ENCODE measurements at places on chromosomes 4 and X.
A peak's percentile ranks its signal among the peaks of the same experiment; 100 is the strongest.

DNA sequence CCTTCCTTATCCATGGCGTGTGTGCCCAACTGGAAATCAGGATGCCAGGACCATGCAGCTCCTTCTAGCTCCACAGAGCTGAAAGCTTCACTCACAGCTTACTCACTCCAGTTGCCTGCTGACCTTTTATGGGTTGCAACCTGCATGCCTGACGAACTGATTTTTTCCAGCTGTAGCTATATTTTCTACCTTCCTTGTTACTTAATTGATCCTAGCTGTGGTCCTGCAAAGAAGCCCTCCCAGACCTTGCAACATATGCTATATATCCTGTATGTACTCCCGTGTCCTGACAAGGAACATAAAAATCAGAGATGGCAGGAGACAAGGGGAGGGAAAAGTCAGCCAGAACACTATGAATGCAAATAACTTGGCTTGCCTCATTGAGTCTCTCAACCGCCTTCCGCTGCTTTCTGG lies 135.3 kb upstream of the LDB2 start:
- no peak for DNase-seq

DNA sequence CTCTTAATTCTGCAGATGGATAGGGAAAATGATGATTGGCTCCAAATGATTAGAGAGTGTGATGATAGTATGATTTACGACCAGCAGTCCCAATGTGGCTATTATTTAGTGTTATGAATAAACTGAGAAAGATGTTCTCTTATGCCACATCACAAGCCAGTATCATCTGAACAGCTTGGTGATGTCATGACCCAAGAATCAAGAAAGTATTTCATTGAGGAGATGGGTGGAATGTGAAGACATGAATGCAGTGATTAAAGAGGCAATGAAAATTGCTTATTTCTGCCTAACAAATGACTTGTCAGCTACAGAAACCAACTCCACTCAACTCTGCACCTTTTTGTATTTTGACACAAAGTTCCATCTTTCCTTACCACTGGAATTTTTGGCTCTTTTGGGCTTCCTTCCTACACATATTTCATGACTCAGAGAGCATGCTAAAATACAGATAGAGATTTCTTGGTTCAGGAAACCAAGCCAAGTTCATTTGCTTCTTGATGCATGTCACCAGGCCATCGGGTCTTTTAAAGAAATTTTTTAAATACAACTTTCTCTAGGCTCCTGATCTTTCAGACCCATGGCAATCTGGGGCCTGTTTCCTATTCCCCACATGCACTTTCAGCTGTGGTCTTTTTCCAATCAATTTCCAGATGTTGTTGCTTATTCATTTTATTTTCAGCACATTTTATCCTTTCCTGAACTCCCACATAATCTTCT lies 174.2 kb downstream of the HHIP start:
- no peak for DNase-seq

GRCh38 chrX:129750971-129751370 lies 12.2 kb downstream of the XPNPEP2 start:
- DNase-seq: no peak

DNA sequence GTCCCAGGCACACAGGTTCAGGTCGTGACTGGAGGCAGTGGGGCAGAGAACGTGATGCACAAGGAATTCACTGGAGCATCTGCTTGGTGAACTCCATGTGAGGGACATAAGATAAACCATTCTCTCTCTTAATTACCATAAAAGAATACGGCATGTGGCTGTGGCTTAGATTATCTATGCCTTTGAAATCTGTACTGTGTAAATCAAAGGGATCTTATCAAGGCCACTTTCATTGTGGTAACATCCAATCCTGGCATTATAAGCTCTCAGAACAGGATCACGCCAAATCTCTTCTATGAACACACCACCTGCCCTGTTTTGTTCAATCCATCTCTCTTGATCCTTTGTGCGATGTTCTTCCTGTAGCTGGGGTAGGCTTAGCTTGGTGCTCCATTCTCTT lies 192.3 kb downstream of the SPATA18 start:
- peak; percentile 30 for DNase-seq

- no peak for DNase-seq
These were observed 377.8 kb downstream of the KLHL4 start for GRCh38 chrX:87895421-87895820.

GRCh38 chrX:108299704-108300103 lies 138.5 kb downstream of the COL4A6 start:
- DNase-seq: no peak

DNA sequence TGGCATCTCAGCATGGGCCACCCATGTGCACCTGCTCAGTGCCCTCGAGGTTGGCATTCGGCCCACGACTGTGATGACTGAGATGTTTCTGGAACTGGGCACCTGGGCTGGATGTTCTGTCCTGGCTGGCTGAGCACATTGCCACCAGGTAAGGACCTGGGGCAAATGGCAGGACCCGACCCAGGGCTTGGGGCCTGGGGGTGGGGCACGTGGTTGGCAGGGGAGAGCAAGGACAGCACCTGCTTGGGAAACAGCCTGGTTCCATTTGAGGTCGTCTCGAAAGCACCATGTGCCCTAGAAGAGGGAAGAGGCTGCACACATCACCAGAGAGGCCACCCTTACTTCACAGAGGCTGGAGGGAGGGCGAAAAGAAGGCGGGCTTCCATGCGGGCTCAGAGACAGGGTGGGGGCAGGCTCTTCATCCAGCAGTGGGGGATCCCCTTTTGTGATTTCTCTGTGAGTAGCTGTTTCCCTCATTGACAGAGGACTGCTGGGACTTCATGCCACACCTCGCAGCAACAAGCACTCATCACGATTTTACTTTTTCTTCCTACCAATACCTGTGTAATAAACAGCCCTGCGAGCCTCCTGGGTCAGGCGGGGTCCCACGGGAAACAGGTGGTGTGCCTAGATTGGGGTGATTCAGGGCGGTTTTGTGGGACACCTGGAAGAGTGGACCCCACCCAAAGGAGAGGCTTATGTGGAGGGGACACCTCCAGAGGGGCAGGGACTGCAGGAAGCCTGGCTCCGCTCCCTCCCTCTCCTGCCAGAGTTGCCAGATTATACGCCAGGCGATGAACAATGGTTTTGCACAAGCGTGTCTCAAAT lies 12.0 kb downstream of the TMEM187 start:
- DNase-seq: no peak

- DNase-seq: no peak
These were observed 24.7 kb downstream of the APBB2 start for GRCh38 chr4:41189666-41190065.

GRCh38 chr4:100977746-100978397 lies 369.5 kb downstream of the PPP3CA start:
- DNase-seq: no peak

- DNase-seq: no peak
These were observed 234.1 kb upstream of the PSAPL1 start for GRCh38 chr4:7668826-7669225.

- no peak for DNase-seq
These were observed 108.5 kb upstream of the GLRA2 start for GRCh38 chrX:14420841-14421240.

DNA sequence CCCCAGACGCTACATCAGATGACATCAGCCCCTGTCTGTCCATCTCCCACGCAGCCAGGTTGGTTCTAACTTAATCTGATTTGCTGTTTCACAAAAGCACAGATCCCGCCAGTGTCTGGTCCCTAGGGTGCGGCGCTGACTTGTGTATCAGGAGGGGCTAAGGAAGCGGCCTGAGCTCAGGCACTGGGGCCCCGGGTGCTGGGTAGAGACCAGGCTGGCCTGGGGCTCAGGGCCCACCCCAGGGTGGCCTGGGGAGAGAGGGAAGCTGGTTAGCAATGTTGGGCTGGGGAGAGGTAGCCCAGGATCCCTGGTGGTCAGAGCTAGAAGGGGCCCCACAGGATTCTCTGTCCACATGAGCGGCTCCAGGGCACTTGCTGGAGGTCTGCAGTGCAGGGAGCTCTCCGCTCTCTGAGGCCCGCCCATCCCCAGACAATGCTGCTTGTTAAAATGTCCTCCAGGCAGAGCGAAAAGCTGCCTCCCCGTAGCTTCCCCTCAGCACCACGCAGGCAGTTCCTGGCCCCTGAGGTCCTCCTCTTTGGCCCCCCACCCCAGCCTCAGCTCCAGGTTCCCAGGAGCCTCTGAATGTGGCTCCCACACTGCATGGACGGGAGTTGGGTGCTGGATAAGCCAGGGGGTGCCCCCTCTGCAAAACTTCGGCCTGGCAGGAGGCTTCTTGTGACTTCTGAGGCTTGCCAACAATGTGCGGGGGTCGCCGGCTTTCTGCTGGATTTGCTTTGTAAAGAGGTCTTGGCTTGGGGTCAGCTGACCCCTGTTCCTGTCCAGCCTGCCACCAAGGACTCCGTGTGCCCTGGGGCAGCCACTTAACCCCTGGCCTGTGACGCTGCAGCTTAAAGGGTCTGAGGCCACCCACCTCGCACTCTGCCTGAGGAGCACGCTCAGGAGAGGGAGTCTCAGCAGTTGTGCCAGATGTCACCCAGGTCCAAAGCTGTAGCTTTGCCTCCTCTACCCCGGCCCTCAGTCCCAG lies 112.9 kb downstream of the CPZ start:
- DNase-seq: peak; percentile 13

DNA sequence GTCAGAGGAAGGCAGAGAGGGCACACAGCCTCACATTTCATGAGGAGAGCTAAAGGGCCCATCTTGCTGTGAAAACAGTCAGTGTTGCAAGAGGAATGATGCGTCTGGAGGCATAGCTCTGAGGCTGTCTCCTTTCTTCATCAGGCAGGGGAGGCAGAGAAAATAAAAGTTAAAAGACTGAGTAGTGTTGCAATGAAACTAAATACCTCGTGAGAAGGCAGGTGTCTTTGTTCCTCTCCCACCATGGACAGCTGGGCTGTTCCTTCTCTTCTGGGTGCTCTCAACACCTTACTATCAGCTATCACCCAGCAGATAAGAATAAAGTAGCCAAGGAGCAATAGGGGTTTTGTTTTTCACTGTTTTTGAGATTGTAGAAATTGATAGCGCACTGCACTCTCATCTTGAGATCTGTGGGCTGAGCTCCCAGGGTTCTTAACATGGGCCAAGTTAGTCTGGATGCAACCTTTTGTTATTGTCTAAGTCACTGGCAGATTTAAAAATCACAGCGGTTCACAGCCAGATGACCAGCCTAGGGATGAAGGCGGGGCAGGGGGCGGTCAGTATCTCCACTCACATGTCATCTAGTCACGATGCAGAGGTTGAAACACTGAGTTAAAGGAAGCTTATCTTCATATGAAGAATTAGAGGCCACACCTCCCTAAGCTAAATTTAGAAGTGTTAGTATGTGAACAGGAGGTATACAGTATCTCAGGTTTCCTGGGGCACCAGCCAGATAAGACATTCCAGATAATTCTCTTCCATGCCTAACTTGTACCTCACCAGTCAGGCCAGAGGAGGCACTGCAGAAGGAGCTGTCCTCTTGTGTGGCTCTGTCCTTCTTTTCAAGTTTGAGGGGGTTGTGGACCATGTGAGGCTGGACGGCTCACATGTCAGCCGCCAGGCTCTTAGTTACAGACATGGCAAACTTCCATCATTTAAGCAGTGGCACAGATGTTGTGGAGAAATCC lies 36.9 kb downstream of the PARM1 start:
- DNase-seq: peak; percentile 11

DNA sequence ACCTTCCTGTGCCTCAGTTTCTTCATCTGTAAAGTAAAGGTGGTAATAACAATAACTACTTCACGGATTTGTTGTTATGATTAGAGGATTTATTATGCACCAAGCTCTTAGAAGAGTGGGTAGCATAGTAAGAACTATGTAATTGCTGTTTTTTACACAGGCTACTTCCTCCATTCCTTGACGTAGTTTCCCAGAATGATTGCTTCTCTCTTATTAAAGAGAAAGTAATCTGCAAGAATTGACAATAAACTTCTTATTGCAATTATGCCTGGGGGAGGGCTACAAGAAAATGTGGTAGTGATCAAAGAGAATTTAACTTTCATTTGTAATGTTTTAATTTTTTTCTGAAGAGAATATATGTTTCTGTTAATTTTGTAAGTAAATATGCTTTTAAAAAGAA lies 238.7 kb downstream of the GASK1B start:
- no peak for DNase-seq

DNA sequence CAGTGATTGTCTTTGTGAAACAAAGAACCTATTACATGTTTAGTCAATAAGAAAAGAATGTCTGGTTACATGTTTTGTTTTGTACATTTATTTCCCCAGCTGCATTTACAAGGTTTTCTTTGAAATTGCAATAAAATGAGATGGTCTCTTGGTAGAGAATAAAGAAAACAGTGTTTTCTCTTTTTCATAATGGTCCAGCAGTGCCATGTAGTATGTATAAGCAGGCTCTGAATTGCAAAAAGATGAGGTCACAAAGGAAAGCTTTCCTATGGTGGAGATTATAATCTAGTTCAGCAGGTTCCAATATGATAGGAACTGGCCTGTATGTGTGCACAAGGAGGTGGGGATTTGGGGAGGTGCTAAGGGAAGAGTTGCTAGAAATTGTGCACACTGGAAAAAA lies 1417.3 kb downstream of the STIM2 start:
- no peak for DNase-seq

- peak; percentile 81 for DNase-seq
These were observed 63.9 kb upstream of the PSAPL1 start for GRCh38 chr4:7498446-7499200.

- DNase-seq: no peak
These were observed 32.2 kb upstream of the CCKAR start for GRCh38 chr4:26522478-26522877.

DNA sequence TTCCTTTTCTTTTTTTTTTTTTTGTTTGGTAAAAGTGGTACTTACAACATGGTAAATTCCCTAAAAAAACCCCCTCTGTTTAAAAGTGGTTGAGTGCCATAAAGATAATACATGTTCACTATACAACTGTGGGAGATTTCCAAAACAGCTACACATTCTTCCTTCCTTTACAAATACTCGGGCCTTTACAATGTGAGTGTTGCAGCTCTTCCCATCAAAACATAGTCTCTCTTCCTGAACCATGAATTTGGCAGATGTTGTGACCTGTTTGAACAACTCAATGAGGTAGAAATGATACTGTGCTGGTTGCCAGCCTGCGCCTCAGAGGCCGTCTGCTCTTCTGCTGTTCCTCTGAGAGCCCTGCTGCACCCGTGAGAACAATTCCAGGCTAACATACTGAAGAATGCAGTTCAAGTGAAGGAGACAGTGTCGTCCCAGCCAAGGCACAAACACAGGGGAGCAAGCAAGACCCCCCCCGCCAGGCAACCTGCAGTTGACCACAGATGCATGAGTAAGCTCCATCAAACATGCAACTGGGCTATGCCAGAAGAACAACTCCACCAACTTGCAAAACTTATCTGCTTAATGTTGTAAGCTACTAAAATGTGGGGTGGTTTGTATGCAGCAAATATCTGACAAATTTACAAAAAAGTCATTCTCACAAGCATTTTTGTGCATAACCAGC lies 645.0 kb downstream of the PCDH7 start:
- DNase-seq: no peak

GRCh38 chr4:3202836-3203820 lies 45.8 kb upstream of the MSANTD1 start:
- no peak for DNase-seq

- DNase-seq: no peak
These were observed 137.4 kb upstream of the STIM2 start for GRCh38 chr4:26723216-26723615.

DNA sequence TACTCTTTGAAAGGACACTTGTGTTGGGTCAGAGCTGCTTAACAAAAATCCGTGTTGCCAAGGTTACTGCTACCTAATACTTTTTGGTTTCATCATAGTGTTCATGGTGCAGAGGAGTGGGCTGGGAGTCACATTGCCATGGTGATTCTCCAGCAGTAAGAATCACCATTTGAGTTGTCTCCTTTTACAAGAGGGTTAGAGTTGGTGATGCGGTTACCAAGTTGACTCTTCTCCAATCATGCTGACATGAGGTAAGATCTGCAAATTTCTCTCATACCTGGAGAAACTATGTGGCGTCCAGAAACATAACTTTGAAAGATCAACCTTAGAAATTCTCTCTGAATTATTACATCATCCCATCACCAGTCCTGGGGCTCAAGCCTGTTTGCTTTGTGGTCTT lies 242.9 kb upstream of the CNKSR2 start:
- DNase-seq: no peak

Measured in NCI-H82 (cell line).